ENCODE measurements at places on chromosomes 11 and 22.

GRCh38 chr22:20107471-20107901 is 8.4 kb upstream of the RANBP1 start:
- no peak for DNase-seq

DNA sequence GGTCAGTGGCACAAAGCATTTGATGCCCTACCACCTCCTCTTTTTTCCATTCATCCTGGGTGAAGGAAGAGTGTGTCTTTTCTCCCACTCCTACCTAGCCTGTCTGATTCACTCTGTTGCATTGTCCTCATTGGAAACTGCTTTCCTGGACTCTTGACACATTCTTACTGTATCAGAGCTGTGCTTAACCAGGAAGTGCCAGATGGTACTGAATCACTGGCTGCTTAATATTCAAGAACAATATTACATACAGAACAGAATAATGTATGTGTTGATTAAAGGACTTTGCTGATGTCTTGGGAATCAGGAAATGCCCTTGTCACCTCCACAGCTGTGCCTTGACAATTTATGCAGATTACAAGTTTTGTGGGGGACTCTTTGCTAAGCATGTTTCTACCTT is 44.4 kb downstream of the SVIP start:
- DNase-seq = peak; percentile 59

- no peak for DNase-seq
Observed at GRCh38 chr11:130644187-130644586, 195.7 kb downstream of the ADAMTS15 start.

DNA sequence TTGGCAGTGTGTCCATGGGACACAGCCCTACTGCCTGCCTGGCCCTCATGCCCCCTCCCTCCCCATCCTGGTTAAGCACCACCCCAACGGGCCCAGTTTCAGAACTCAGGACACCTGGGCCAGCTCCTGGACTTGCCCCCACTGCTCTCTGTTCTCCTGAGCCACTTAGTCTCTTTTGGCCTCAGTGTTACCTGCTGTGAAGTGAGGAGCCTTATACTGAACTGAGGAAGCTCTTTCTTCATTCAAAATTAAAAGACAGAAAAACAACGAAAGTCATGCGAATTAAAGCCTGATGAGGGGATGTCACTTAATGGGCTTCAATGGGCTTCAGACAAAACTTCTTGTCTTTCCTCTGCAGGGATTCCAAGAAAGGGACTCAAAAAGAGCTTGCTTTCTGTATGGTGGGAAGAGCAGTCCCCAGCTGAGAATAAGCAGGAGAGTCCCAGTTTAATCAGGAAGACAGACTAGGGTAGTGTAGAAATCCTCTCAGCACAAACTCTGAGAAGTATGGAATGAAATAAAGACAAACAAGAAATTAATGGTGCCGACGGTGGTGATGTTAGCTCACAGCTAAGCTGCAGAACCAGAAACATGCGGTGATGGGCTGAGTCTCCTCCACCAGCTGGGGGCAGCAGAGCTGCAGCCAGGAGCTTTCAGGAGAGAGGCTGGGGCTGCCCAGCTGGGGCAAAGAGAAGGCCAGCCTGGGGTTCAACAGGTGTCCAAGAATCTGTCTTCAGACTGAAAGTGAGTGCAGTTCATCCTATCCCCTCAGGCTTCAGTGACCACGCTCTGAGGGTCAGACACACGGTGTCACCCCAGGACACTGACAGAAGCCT is 101.0 kb downstream of the GGTLC2 start:
- no peak for DNase-seq

GRCh38 chr22:47127441-47127871 is 365.0 kb downstream of the TBC1D22A start:
- no peak for DNase-seq

DNA sequence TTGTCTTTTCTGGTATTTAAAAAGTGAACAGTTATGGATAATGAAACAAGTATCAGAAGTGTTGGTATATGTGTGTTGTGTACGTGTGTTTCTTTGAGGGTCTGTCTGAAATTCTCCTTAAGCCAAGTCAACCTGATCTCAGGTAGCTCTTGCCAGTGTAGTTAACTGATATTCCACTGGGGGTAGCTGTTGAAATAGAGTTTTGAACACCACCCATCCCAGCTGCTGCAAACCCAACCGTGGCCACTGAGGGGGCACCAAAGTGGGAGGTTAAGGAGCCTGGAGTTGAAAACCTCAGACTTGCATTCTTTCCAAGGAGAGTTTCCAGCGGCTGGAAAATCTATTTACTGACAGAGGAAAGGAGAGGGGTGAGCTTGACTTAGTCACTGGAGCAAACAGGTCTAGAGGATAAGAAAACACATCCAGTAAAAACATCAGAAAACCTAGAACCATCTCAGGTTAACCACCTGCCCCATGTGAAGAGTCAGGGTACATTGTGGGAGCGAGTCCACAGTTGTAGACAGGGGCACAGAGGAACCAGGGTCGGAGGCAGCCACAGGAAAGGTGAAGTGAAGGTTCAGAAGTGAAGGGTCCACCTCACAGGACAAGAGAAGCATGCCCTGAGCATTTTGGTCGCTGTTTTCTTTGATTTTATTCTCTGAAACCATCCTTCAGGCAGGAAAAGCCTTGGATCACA is 8.8 kb upstream of the CUL5 start:
- no peak for DNase-seq

GRCh38 chr11:14500181-14500651 is 605 bp upstream of the COPB1 start:
- no peak for DNase-seq

- no peak for DNase-seq
Observed at GRCh38 chr11:34311126-34311525, 46.7 kb downstream of the ABTB2 start.

- peak; percentile 5 for DNase-seq
Observed at GRCh38 chr22:34236527-34236926, 316.3 kb upstream of the LARGE1 start.

DNA sequence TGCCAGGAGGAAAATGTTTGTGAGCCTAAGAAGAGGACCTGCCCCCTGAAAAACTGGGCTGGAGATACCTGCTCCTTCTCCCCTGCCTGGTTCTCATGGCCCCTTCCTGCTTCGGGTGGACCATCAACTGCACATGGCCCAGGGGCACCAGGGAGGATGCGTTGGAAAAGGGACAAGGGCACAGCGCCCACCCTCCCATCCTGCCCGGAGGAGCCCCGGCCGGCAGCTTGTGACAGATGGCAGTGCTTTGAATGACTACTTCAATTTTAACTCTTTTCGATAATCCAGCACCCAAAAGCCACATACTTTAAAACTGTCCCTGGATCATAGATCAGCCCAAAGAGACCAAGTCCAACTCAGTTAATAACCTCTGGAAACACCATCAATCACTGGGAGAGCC is 135.8 kb upstream of the NECTIN1 start:
- no peak for DNase-seq

GRCh38 chr11:86863476-86863875 is 63.1 kb downstream of the PRSS23 start:
- no peak for DNase-seq

DNA sequence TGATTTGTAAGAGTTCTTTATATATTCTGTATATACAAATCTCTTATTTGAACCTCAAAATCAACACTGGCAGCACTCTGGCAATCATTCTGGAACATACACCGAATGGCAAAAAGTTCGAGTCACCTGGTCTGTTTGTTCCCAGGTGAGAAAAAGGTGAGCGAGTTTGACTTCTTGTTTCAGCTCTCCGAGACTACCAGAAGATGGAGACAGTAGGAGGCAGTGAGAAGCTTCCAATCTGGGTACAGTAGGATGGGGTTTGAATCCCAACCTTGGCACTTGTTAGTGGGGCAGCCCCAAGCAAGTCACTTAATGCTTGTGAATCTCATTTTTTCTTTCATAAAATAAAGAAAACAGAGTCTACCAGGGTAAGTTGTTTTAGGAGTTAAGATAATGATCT is 76.4 kb downstream of the C2CD3 start:
- no peak for DNase-seq

- DNase-seq = no peak
Observed at GRCh38 chr11:112834277-112834755, 126.9 kb upstream of the NCAM1 start.

GRCh38 chr11:94217705-94218104 is 86.7 kb upstream of the IZUMO1R start:
- DNase-seq = no peak

DNA sequence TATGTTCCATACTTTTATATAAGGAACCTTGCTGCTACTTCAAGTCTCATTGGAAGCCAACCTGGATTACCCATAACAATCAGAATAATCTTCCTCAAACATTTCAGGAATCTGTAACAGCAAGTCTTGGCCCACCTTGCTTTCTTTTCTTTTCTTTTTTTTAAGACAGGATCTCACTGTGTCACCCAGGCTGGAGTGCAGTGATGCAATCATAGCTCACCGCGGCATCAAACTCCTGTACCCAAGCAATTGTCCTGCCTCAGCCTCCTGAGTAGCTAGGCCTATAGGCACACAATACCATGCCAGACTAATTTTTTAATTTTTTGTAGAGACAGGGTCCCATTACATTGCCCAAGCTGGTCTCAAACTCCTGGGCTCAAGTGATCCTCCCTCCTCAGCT is 29.3 kb upstream of the PRDM10 start:
- DNase-seq = no peak

- no peak for DNase-seq
Observed at GRCh38 chr11:113563766-113564526, 88.7 kb upstream of the DRD2 start.

- DNase-seq = no peak
Observed at GRCh38 chr11:11620173-11620920, 1.5 kb downstream of the GALNT18 start.

- DNase-seq = no peak
Observed at GRCh38 chr11:11173316-11174025, 179.6 kb downstream of the CSNK2A3 start.

GRCh38 chr11:17179970-17180369 is 27.8 kb downstream of the PIK3C2A start:
- no peak for DNase-seq
